ENCODE measurements at places on chromosomes 11 and 22.

- DNase-seq, result no peak
These were observed 12.1 kb downstream of the DERL3 start for GRCh38 chr22:23826510-23827350.

DNA sequence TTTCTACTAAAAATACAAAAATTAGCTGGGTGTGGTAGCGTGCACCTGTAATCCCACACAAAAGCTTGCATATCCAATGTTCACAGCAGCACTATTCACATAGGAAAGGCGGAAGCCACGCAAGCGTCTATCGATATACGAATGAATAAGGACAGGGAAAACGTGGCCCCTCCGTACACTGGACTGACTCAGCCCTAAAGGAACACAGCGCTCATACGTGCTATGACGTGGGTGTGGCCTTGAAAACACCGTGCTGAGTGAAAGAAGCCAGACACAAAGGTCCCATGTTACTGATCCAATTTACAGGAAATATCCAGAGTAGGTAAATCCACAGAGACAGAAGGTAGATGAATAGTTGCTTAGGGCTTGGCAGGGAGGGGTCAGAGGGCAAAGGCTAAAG is 7.0 kb downstream of the LMF2 start:
- DNase-seq, result no peak

- no peak for DNase-seq
These were observed 131.1 kb upstream of the NCAM1 start for GRCh38 chr11:112829971-112830654.

- no peak for DNase-seq
These were observed 1.9 kb downstream of the RDX start for GRCh38 chr11:110294509-110294908.

DNA sequence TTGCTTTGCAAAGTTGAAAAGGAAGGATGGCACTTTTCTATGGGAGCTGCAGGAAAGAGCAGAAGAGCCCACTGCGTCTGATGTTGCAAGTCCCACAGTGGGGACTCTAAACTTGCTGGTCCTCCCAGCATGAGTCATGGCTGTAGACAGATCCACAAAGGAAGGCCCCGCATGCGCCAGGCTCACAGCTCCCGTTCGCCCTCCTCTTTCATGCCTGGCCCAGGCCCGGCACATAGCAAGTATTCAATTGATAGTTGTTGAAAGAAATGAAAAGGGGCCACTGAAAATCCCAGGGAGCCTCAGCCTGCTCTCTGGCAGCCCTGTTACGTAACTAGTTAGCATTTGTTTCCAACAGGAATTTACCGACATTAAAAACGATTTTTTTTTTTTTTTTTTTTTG is 18.9 kb downstream of the AP1B1 start:
- DNase-seq, result no peak

DNA sequence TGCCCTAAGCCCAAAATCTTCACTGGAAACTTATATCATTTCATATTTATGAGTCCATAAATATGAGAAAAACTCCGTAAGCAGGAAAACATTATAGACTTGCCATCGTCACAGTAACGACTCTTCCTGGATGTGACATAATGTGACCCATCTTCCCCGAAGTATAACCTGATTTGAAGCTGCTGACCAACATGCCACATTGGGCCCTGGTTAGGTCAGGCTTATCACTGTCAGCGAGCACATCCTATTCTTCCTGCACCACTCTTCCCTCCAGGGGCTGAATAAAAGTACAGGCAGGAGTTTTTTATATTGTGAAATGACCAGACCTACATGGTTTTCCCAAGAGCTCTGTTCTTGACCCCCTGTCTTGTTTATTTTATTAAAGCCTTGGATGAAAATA is 12.1 kb upstream of the BLID start:
- no peak for DNase-seq

GRCh38 chr22:44406341-44407170 is 91.5 kb downstream of the RTL6 start:
- no peak for DNase-seq

DNA sequence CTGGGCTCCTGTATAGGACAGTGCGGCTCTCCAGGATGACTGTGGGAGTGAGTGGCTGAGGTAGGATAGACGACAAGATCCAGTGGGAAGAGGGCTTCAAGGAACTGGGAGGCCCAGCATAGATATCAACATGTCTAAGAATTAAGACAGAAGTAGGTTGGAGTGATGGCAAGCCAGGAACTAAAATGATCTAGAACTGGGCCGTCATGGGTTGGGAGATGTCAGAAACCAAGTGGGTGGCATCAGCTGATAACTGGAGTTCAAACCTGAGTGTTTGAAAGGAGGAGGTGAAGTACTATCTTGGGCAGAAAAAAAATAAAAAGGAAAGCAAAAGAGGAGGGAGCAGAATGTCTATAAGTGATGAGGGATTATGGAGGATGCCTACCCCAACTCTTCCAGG is 7.1 kb upstream of the MEN1 start:
- no peak for DNase-seq

- DNase-seq, result no peak
These were observed 423 bp downstream of the PEX16 start for GRCh38 chr11:45917286-45917622.

GRCh38 chr11:70536051-70536877 is 137.9 kb downstream of the CTTN start:
- DNase-seq, result no peak

- no peak for DNase-seq
These were observed 37.4 kb downstream of the COMMD9 start for GRCh38 chr11:36251823-36252222.

- DNase-seq, result no peak
These were observed 18.7 kb upstream of the BDNF start for GRCh38 chr11:27718863-27719545.

GRCh38 chr22:30033901-30034300 is 46.4 kb upstream of the HORMAD2 start:
- DNase-seq, result no peak

DNA sequence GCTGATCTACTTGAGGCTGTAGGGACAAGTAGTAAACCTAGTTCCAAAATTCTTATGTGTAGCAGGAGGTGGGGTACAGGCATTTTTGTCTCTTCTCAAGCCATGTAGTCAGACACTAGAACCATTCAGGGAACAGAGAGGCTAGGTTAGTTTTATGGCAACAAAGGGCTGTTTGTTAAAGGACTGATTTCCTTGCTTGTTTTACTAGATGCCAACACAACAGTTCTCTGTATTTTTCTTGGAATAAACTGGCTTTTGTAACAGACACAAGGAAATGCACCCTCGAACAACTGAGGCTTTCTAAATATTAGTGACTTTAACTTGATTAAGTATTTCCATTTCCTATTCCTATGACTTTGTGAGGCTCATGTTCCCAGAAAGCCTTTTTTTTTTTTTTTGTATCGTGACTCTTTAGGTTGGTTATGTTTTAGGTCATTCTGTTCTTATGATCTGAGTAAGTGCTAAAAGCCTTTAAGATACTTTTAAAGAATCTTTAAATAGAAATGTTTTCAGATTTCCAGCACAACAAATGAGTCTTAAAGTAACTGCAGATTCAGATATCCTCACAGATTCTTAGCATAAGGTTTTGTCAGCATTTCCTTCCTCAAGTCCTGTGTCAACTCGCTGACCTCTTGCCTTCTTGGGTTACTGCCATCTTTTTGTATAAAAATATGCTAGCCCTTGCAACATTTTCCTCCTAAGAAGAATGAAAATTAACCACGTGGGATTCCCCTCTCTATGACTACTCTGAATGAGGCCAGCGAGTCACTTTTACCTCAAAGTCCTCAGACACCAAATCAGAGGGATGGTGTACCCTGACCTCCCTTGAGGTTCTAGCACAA is 92.5 kb downstream of the CCDC83 start:
- DNase-seq, result no peak

GRCh38 chr22:29518427-29518826 is 35.1 kb downstream of the THOC5 start:
- DNase-seq, result no peak

GRCh38 chr11:110046775-110047380 is 46.3 kb upstream of the ZC3H12C start:
- no peak for DNase-seq

GRCh38 chr11:122879785-122880184 is 2.8 kb upstream of the JHY start:
- no peak for DNase-seq

DNA sequence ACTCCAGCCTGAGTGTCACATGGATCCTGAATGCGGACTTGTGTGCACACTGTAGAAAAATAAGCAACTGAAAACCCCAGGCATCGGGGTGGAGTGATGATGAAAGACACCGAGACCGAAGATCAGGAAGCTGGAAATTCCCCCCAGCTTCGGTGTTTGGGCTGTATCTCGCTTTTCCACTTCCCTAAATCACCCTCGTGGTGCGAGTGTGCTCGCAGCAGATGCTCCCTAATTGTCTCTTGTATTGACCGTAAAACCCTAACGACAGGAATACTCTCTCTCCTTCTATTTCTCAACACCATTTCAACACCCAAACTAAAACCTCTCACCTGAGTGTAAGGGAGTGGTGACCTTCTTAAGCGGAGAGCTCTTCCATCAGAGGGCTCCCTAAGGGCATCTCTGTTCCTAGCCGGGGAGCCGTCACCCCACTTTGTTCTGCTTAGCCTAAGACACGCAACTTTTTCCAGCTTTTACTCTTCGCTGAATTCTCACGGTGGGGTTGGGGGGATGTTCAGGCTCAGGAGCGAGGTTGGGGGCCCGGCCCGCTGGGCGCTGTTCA is 635 bp upstream of the GRK3 start:
- peak; percentile 15 for DNase-seq

DNA sequence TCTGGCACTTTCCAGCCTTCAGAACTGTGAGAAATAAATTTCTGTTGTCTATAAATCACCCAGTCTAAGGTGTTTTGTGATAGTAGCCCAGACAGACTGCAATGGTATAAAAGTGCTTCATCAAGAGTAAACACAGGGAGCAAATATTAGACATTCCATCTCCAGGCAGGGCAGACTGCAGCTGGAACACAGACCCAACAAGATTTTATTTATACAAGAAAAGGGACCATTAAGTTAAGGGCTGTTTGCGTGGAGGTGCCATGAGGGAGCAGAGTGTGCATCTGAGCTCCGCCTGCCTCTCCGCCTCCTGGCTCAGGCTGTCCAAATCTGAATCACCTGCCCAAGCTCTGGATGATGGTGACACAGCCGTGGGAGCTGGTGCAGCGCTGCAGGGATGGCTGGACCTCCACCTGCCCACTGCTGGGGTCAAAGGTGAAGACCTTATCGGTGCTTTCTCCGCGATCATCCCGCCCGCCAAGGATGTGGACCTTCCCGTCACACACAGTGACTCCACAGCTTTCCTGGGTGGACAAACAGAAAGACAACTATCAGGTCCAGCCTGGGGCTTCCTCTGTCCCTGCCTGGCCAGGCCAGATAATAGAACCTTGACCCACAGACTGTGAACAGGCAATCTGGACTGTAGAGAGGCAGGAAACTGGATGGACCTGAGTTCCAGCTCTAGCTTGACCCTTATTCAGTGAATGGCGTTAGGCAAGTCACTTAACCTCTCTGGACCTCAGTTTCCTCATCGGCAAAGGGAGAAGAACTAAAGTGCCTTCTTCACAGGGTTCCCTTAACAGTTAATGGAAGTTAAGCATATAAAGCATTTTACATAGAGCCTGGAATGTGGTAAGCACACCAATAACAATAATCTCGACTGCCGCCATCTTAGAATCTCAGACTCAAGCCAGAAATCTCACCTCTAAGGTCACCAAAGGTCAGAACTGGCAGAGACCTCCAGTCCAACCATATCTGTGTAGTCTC is 10.5 kb downstream of the KLHL35 start:
- no peak for DNase-seq

DNA sequence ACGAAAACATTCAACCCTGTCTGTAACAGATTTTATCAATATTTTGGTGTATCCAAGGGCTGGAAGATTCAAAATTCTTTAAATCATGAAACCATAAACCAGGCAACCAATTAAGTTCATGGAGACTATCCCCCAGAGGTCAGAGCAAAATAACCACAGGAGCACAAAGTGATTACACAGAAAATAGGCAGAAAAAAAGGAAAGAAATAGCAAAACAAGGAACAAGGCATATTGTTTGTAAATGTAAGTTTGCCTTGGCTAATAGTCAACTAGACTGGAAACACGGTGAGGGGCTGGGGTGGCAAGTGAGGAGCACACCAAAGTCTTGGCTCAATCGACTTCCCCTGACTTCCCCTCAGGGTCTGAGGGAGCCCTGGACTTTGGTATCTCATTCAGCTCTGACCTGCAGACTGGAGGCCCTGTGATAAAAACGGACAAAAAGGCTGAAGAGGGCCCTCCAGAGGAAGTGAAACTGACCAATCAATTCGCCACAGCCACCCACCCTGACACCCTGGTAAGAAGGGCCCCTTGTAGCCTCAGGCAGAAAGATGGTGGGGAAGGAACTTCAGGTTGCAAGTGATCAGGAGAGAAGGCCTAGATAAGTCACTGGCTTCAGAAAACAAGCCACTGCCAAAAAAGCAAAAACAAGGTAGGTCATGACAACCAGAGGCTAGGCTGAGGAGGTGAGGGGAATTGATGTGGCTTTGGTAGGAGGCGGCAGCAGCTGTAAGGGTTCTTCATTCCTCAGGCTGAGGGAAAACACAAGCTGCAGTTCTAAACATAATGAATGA is 1.8 kb downstream of the SIK3 start:
- DNase-seq, result no peak

- peak; percentile 65 for DNase-seq
These were observed 11.0 kb upstream of the SLC5A4 start for GRCh38 chr22:32265882-32266767.

- DNase-seq, result no peak
These were observed 92.7 kb upstream of the TIMP3 start for GRCh38 chr22:32708830-32709229.

DNA sequence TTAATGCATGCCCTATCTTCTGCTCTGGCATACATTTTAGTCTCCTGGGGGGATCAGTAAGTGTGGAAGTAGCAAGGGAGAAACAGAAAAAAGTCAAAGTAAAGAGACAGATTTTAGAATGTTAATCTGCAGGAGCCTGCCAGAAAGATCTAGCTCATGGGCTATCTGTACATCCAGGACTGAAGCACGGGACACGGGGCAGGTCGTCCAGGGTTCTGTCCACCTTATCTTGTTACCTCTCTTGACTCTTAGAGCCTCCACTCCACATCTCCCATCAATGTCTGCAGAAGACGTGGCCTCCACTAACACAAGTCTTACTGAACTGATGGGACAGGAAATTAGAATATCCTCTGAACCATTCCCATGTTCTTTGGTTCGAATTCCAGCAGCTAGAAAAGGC is 1.7 kb upstream of the SLC43A3 start:
- no peak for DNase-seq

- no peak for DNase-seq
These were observed 133.1 kb upstream of the TBCEL start for GRCh38 chr11:120890609-120891320.

GRCh38 chr11:117928446-117929141 is 608 bp downstream of the TMPRSS13 start:
- no peak for DNase-seq

DNA sequence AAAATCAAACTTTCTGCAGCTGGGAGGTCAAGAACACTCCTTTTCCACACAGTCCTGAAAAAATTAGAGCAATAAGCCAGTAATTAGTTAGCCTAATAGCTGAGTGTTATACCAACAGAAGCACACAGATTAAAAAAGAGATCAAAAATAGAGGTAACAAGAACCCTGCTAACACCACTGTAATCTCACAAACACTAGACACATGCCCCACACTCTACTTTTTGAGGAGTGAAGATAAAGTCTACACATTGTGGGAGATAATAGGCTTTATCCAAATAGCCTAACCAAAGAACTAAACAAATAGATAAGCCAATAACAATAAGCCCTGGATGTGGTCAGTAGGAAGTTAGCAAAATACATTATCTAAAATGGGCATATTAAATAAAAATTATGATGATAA is 372.7 kb upstream of the ANO5 start:
- DNase-seq, result no peak

- DNase-seq, result no peak
These were observed 762.2 kb downstream of the ETS1 start for GRCh38 chr11:127825183-127825582.
